ENCODE measurements at places on chromosomes 2 and 18.

GRCh38 chr18:71541643-71542042, 1002.5 kb downstream of the CBLN2 start:
- no peak for DNase-seq

GRCh38 chr2:102238039-102238756, 51.4 kb downstream of the IL1RL2 start:
- DNase-seq: no peak

DNA sequence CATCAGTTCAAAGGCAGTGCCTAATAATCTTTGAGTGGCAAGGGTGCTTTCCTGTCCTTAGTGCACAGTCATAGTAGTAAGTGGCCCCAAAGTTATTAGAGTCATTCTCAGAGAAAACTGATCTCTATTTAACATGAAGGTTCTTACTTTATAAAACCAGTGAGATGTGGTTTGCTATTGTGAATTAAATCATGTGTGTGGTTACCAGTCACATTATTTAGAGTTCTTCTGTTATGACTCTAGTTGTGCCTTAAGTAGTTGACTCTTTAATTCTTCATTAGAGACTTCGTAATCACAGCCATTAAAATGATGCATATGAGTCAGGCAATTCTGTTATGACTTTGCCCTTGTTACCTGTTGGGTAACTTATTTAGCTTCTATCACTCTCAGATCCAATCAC, 1392.9 kb upstream of the ACVR2A start:
- DNase-seq: no peak

DNA sequence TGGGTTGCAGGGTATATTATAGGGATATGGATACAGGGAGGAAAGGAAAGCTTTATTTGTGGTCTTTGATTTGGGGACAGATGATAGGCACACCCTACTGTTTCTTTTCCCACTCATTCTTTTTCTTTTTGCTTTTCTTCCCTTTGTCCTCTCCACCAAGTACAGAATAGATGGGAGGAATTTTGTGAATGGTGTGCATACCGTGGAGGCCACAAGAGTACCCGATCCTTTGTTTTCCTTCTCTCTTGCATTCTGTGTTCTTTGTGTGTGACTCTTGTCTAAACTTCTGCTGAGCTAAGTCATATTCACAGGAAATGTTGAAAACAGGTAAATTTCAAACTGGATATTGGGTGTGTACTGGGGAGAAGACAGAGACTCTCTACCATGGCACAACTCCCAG, 321.4 kb upstream of the SLC8A1 start:
- DNase-seq: no peak

GRCh38 chr2:7738596-7738995, 821.4 kb downstream of the RNF144A start:
- no peak for DNase-seq

- no peak for DNase-seq
Observed at GRCh38 chr18:48792611-48793380, 158.0 kb downstream of the SMAD7 start.

DNA sequence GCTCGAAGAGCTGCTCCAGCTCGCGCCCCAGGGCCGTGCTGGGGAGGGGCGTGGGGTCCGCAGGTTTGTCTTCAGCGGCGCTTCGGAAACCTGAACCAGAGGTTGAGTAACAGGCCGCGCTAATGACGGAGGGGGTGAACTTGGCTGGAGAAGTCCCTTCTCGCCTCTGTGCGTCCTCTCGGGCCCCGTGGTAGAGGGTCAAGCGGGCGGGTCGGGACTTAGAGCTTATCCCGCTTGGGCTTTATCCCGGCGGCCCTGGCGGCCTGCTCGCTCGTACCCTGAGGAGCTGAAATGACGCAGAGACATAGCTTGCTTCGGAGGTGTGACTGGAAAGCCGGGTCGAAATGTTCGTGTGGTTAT, 479 bp downstream of the RNMT start:
- no peak for DNase-seq

DNA sequence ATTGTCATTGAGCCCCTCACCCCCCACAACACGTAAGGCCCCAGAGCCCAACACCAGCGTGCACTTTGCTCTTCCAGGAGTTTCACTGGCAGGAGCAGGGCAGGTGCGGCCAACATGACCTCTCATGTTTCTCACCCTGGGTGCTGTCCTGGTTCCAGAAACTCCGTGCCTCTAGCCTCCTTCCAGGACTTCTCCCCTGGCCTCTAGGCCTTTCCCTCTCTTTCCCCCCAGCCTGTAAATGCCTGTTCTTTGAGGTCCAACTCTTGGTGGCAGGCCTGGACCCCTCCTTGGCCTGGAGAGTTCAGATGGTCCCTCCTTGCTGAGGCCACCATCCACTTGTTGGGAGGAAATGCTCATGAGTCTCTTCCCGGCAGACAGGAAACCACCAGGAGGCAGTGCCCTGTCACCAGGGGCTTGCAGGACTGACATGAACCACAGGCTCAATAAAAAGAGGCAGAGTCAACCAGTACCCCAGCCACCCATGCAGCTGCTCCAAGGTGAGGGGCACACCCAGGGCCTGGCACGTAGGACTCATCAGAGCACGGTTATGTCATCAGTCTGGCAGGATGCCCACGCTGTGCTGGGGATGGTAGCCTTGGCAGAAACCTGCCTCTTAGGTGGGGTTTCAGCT, 1.5 kb downstream of the MALL start:
- DNase-seq: no peak

DNA sequence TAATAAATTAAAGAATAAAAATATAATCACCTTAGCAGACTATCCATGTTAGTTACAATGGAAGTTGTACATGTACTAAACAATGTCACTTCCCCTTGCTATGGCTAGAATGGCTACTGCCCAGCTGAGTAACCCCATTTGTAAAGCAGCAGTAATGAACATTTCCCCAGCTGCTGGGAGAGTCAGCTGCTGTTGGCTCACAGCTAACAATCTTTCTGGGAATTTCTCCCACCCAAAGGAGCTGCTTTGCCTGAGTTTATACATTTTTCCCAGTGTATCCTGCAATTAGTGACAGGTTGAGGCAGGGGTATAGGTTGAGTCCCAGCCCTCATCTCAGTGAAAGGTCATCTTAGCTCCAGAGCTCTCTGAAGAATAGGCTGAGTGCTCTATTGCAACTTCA, 665.6 kb upstream of the KLHL29 start:
- no peak for DNase-seq

DNA sequence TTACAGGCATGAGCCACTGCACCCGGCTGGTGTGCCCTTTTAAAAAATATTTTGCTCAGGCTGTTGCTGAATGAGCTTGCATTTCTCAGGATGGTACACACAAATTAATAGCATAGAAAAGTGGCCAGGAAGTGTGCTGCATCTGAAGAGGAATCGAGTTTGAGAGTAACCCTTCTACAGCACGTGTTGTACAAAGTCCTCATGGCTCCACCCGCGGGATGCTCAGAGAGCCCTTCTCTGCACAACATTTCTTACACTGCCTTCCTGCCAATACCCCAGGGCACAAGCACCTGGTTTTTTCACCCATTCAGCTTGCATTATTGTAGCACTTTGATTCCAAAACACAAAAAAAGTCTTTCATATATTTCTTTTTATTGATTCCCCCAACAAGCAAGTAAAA, 90.1 kb upstream of the NEDD4L start:
- DNase-seq: no peak

- no peak for DNase-seq
Observed at GRCh38 chr2:191957996-191958860, 111.3 kb upstream of the CAVIN2 start.

GRCh38 chr2:114661971-114662939, 219.8 kb downstream of the DPP10 start:
- peak; percentile 17 for DNase-seq

GRCh38 chr2:42879913-42880737, 87.7 kb upstream of the HAAO start:
- DNase-seq: no peak

GRCh38 chr2:141384676-141385075, 746.1 kb downstream of the LRP1B start:
- no peak for DNase-seq

DNA sequence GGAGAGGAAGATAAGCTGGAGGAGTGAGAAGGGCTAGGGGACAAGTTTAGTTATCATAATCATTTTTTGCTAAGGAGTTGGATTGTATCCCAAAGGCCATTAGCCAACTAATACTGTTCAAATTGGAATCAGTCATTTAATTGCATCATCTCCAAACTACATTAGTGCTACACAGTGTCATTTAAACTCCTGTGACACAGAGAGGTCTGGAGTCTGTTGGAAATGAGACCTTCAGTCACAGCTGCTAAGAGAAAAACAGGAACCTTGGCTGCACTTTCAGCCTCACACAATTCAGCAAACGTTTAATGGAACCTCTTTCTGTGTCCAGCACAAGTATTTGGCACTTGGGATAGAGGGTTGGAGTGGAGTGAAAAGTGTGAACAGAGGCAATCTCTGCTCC, 175.5 kb upstream of the MGAT5 start:
- DNase-seq: peak; percentile 61

DNA sequence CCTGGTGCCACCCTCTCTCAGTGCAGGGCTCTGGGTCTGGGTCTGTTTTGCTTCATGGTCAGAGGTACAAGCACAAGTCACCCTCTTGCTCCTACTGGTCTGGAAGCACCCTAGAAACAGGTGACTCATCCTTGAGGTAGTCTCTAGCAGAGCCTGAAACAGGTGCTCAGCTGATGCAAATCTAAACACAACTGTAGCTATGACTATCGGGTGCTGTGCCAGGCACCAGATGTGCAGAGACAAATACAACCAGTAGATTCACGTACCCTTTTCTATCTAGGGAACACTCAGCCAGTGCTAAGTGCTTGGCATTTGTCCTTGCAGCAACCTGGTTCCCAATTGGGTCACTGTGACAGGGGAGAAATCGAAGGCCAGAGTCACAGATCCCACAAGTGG, 140.9 kb upstream of the MYCN start:
- no peak for DNase-seq

- no peak for DNase-seq
Observed at GRCh38 chr2:72889991-72890390, 2.8 kb downstream of the SPR start.

GRCh38 chr18:70627182-70627802, 338.4 kb downstream of the SOCS6 start:
- DNase-seq: no peak

- no peak for DNase-seq
Observed at GRCh38 chr18:21702602-21703001, 2.0 kb downstream of the ABHD3 start.

GRCh38 chr2:26562811-26563645, 78.1 kb downstream of the CIB4 start:
- no peak for DNase-seq

GRCh38 chr2:24898122-24899109, 21.6 kb downstream of the ADCY3 start:
- no peak for DNase-seq

GRCh38 chr2:129667577-129667976, 311.9 kb upstream of the RAB6C start:
- no peak for DNase-seq

DNA sequence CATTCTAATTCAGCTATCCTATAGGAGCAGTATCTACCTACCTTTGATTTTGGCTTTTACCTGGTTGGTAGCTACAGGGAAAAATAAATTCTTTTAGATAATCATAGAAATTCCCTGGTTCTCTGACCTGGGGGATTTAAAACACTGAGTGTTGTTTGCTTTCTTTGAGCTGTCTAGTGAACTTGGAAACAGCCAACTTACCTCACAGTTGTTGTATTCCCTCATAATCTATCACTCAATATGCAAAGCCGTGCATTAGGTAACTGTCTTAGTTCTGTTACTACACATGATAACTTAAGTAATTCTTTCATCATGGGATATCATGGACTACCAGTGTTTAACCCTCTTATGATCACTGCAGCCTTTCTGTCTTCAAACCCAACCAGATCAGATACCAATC, 127.8 kb downstream of the TTC27 start:
- DNase-seq: no peak

DNA sequence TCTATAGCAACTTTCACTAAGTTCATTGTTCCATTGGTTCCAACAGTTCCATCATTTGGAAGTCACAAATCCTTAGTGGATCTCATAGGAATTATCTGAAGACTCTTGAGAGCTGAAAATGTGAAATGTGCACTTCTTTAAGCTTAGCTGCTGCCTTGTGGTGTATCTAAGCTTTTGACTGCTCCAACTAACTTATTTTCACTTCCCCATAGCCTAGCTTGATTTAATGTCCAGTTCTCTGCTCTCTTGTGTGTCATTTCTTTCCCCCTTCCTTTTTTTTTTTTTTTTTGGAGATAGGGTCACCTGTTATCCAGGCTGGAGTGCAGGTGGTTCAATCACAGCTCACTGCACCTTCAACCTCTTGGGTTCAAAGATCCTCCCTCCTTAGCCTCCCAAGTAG, 34.9 kb upstream of the CD302 start:
- DNase-seq: no peak

DNA sequence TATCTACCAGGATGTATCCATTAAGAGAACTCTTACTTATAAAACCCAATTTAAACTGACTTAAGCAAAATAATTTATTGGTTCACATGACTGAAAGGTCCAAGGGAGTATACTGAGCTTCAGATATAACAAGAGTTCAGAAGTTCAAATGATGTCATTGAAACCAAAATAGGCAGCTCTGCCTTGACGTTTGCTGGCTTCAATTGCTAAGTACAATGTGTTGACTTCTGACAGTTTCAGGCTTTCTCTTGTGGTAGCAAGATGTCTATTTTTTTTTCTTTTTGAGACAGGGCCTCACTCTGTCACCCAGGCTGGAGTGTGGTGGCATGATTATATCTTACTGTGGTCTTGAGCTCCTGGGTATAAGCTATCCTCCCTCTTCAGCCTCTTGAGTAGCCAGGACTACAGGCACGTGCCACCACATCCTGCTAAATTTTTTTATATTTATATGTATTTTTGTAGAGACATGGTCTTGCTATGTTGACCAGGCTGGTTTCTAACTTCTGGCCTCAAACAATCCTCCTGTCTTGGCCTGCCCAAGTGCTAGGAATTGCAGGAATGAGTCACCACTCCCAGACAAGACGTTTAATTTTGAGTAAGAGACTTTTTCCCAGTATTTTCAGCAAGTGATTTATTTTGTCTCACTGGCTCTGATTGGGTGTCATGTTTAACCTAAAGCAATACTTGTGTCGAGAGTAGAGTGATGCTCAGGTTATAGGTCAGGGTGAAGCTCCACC, 184.8 kb downstream of the NR4A2 start:
- no peak for DNase-seq

GRCh38 chr2:98898423-98898841, 37.6 kb downstream of the CRACDL start:
- DNase-seq: no peak

DNA sequence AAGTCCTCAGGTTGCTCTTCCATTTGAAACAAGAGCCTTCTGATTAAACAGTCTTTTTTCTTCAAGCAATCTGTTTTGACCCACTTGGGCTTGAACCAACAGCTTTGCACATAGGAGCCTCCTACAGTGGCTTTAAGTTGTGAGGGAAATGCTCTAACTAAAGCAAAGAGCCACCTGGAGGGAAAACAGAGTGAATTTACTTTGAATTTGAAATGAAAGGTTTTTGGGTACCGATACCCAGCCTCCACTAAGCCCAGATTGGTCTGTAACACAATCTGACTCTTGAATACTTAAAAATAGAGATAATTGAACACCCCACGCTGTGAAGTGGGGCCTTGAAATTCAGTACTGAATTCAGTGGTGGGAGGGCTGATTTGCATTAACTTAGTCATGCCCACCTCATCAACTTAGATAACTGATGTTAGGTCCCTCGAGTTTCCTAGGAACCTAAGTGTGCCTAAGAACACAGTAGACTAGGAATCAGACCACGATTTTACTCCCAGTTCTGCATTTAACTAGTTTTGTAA, 56.3 kb upstream of the ACVR1C start:
- no peak for DNase-seq

- DNase-seq: no peak
Observed at GRCh38 chr2:105404736-105405135, 5.9 kb upstream of the FHL2 start.

Measured in SK-N-SH (cell line).